ENCODE measurements at places on chromosomes 1 and 21.

GRCh38 chr1:15384301-15384901 lies 25.3 kb upstream of the EFHD2 start:
- H3K4me3 ChIP-seq = peak overlapping the region; percentile 81
- peaks cover 32% of the 10 kb centered on the region for H3K4me1 ChIP-seq
- peak; percentile 71 for DNase-seq
- no peaks in the 10 kb centered on the region for H3K27me3 ChIP-seq

- peaks cover 10% of the 10 kb centered on the region for H3K4me1 ChIP-seq
- no peaks in the 10 kb centered on the region for H3K36me3 ChIP-seq
- no peak overlapping the region for H3K27ac ChIP-seq
Observed at GRCh38 chr1:31422505-31423319, 9.7 kb downstream of the SERINC2 start.

DNA sequence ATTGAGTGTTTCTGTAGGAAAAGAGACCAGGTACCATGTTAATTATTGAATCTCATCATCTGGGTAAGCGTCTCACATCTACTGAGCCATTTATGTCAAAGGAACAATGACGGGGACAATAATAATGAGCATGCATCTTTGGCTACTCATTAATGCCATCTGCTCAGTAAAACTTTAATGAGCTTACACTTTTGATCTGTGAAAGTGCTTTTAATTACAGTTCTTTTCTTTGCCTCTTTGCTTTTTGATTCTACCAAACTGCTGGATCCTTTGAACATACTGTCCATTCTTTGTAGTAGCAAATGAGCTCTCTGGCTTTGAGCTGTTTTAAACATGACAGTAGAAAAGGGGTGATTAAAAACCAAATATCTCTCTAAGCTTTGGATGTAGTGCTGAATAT lies 181.2 kb upstream of the IVNS1ABP start:
- H3K27me3 ChIP-seq = no peaks in the 10 kb centered on the region
- peaks cover 17% of the 10 kb centered on the region for H3K4me1 ChIP-seq
- no peaks in the 10 kb centered on the region for H3K36me3 ChIP-seq
- DNase-seq = no peak
- H3K27ac ChIP-seq = no peak overlapping the region

GRCh38 chr1:52574594-52574993 lies 21.7 kb upstream of the TUT4 start:
- no peak overlapping the region for H3K27ac ChIP-seq
- no peak overlapping the region for H3K4me3 ChIP-seq
- H3K4me1 ChIP-seq = peaks cover 20% of the 10 kb centered on the region
- no peaks in the 10 kb centered on the region for H3K27me3 ChIP-seq

- no peak overlapping the region for H3K27ac ChIP-seq
- peaks cover 7% of the 10 kb centered on the region for H3K4me1 ChIP-seq
- H3K27me3 ChIP-seq = peaks cover 18% of the 10 kb centered on the region
- no peaks in the 10 kb centered on the region for H3K36me3 ChIP-seq
- DNase-seq = no peak
Observed at GRCh38 chr1:220809704-220810103, 23.0 kb downstream of the MTARC1 start.

DNA sequence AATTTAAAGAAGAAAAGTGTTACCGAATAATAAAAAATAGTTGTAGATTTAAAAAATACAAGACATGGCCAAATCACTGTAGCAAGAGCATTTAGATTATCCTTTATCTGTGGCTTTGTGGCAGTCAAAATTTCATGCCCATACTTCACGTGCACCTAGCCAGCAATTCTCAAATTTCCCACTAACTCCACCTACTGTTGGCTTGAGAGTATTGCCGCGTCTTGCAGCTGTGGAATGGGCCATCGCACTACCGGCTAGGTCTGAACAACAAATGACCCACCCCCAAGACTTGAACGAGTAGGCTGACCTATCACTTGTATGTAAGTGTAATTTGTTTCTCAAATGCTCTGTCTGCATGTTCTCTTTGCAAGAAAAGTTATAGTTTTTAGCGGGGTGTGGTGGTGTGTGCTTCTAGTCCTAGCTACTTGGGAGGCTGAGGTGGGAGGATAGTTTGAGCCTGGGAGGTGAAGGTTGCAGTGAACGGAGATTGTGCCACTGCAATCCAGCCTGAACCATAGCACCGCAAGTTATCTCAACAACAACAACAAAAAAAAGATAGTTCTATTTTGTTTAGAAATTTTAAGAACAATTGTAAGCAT lies 4.1 kb downstream of the KRTAP13-4 start:
- H3K4me1 ChIP-seq = no peaks in the 10 kb centered on the region
- no peak overlapping the region for H3K27ac ChIP-seq
- no peak overlapping the region for H3K4me3 ChIP-seq
- H3K27me3 ChIP-seq = no peaks in the 10 kb centered on the region
- no peak for DNase-seq
- no peaks in the 10 kb centered on the region for H3K36me3 ChIP-seq

- no peaks in the 10 kb centered on the region for H3K4me1 ChIP-seq
- DNase-seq = no peak
- no peak overlapping the region for H3K4me3 ChIP-seq
- H3K27me3 ChIP-seq = no peaks in the 10 kb centered on the region
- H3K36me3 ChIP-seq = no peaks in the 10 kb centered on the region
- H3K27ac ChIP-seq = no peak overlapping the region
Observed at GRCh38 chr1:60388092-60388987, 314.8 kb upstream of the C1orf87 start.

- H3K27me3 ChIP-seq = no peaks in the 10 kb centered on the region
- no peak overlapping the region for H3K4me3 ChIP-seq
- no peak overlapping the region for H3K27ac ChIP-seq
- H3K36me3 ChIP-seq = no peaks in the 10 kb centered on the region
- DNase-seq = no peak
- H3K4me1 ChIP-seq = no peaks in the 10 kb centered on the region
Observed at GRCh38 chr1:105793536-105794146, 1262.8 kb upstream of the PRMT6 start.

DNA sequence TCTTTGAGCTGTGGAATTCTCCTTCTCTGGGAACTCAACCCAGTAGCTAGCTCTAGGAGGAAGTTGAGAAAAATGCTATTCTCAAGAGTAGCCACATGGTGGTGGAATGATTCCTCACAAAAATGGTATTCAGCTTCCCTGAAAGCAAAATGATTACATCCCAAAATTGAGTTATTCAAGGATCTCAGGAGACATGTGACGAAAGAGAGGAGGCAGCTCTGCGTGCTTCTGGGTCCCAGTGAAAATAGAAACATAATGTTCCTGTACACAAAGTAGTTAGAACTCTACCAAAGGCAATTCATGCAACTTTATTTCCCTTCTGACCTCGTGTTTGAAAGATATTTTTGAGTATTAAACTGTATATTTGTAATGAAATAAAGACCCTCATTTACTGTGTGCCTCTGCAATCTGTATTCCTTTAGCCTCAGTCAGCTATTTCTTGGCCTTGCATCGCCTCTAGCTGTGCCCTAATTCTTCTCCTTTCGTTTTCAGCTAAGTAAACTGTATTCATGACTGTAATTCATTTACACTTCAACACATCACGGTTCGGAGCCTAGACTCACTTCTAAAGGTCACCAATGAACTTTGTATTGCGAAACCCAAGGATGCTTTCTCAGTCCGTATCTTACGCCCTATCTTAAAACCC lies 167.3 kb downstream of the FASLG start:
- no peak overlapping the region for H3K27ac ChIP-seq
- H3K4me3 ChIP-seq = no peak overlapping the region
- H3K4me1 ChIP-seq = peaks cover 24% of the 10 kb centered on the region
- no peaks in the 10 kb centered on the region for H3K36me3 ChIP-seq
- peak; percentile 63 for DNase-seq

- no peaks in the 10 kb centered on the region for H3K36me3 ChIP-seq
- DNase-seq = no peak
- H3K4me3 ChIP-seq = peak overlapping the region; percentile 88
Observed at GRCh38 chr1:108663074-108663473, 2.2 kb upstream of the HENMT1 start.

GRCh38 chr1:57061369-57061768 lies 95.6 kb upstream of the C8B start:
- no peak overlapping the region for H3K27ac ChIP-seq
- DNase-seq = no peak
- no peak overlapping the region for H3K4me3 ChIP-seq
- H3K27me3 ChIP-seq = peaks cover 3% of the 10 kb centered on the region

DNA sequence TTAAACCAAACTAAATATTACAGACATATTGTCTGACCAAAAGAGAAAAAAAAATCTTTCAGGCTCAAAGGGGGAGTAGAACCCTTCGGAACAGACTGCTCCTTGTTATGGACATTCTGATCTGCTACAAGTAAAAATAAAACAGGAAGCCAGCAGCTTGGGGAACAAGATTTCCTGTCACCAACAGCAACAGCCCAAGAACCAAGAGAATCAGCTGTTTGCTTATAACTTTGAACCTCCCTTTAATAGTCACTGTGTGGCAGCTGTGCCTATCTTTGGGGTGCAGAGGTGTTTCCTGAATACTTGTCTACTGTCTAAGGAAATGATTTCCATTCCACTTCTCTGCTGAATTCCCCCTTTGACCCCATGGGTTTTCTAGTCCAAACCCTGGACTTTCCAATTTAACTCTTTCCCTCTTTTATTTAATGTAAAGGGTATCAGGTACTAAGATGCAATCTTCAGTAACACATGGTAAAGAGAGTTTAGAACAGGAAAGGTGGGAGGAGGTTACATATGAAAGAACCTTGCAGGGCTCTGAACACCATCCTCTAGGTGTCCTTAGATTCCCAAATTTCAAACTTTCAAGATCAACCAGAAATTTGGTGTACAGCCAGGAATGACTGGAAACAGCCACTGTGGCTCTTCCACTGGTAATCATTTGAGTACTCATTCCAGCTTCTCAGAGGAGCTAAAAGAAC lies 38.6 kb downstream of the GPR3 start:
- peak overlapping the region; percentile 72 for H3K27ac ChIP-seq
- peak overlapping the region; percentile 49 for H3K4me3 ChIP-seq
- peaks cover 4% of the 10 kb centered on the region for H3K36me3 ChIP-seq
- DNase-seq = no peak
- H3K27me3 ChIP-seq = no peaks in the 10 kb centered on the region
- peaks cover 40% of the 10 kb centered on the region for H3K4me1 ChIP-seq

DNA sequence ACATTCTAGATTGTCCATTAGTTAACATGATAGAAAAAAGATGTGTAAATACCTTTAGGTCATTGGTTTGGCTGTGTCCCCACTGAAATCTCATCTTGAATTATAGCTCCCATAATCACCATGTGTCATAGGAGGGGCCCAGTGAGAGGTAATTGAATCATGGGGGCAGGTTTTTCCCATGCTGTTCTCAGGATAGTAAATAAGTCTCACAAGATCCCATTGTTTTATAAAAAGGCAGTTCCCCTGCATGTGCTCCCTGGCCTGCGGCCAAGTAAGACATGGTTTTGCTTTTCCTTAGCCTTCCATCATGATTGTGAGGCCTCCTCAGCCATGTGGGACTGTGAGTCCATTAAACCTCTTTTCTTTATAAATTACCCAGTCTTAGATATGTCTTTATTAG lies 32.5 kb upstream of the SLC44A5 start:
- no peak overlapping the region for H3K4me3 ChIP-seq
- H3K4me1 ChIP-seq = no peaks in the 10 kb centered on the region
- H3K27ac ChIP-seq = no peak overlapping the region
- no peaks in the 10 kb centered on the region for H3K36me3 ChIP-seq

DNA sequence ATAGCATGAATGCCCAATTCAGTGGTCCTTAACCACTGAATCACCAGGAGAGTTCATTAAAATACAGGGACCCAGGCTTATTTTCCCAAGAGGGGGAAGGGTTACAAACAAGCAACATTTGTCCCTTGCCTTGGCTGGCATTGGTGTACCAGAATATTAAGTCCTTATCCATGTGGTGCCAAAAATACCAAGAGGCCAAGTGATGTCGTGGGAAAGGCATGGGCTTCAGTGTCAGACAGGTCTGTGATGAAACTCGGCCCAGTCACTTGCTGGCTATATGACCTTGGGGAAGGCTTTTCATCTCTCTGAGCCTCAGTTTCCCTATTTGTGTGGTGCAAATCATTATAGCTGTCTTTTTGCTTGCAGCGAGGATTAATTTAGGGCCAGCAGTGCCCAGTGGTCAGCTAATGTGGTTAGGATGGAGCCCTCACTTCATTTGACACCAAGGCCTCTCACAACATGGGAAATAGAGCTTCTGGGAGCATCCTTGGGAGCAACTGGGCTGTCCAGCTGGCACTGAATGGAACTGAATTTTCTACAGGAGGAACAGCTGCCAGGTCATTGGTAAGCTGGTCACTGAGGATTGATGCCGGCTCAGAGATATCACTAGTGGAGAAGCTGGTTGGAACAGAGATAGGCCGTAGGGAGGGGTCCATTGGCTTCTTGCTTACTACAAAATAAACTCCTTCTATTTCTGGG lies 77.2 kb upstream of the PPP2R5A start:
- no peaks in the 10 kb centered on the region for H3K4me1 ChIP-seq
- no peak for DNase-seq
- no peaks in the 10 kb centered on the region for H3K27me3 ChIP-seq
- H3K27ac ChIP-seq = no peak overlapping the region
- H3K36me3 ChIP-seq = no peaks in the 10 kb centered on the region
- H3K4me3 ChIP-seq = no peak overlapping the region

- H3K27me3 ChIP-seq = no peaks in the 10 kb centered on the region
- peak; percentile 78 for DNase-seq
- H3K4me1 ChIP-seq = peaks cover 69% of the 10 kb centered on the region
- H3K36me3 ChIP-seq = no peaks in the 10 kb centered on the region
- peak overlapping the region; percentile 51 for H3K27ac ChIP-seq
Observed at GRCh38 chr1:12601700-12602658, 16.0 kb downstream of the DHRS3 start.

GRCh38 chr1:116820369-116820768 lies 66.1 kb downstream of the CD2 start:
- no peaks in the 10 kb centered on the region for H3K36me3 ChIP-seq
- H3K27me3 ChIP-seq = no peaks in the 10 kb centered on the region
- H3K27ac ChIP-seq = no peak overlapping the region

GRCh38 chr1:214364386-214364785 lies 83.4 kb downstream of the SMYD2 start:
- H3K36me3 ChIP-seq = no peaks in the 10 kb centered on the region
- H3K27me3 ChIP-seq = peaks cover 33% of the 10 kb centered on the region
- no peak overlapping the region for H3K27ac ChIP-seq
- peaks cover 5% of the 10 kb centered on the region for H3K4me1 ChIP-seq

GRCh38 chr1:109613361-109614147 lies 5.9 kb downstream of the GNAT2 start:
- peaks cover 22% of the 10 kb centered on the region for H3K4me1 ChIP-seq
- H3K27ac ChIP-seq = no peak overlapping the region
- H3K27me3 ChIP-seq = no peaks in the 10 kb centered on the region

DNA sequence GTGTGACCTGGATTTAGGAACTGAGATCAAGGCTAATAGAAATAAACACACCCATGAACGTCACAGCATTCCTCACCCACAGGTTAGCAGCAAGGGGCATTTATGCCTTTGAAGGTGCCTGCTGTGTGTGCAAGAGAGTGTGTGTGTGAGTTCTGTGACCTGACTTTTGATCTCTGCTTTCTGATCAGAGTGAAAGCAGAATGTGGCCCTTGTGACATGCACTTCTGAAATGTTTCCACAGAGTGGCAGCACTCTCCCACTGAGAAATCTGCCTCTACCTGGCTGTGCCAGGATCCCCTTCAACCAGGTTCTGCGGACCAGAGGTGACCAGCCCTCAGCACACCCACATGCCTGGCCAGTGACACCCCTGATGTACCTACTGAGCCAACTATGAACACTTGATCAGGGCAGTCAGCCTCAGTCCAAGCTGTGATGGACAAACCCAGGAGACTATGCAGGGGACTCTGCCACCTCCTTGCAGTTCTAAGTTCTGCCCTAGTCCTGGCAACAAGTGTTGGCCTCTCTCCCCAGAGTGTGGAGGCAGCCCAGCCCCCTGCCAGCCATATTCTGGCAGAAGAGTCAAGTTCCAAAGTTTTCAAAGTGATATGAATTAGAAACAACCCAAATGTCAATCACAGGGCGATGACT lies 41.0 kb downstream of the RXRG start:
- no peak overlapping the region for H3K4me3 ChIP-seq
- H3K27me3 ChIP-seq = peaks cover 22% of the 10 kb centered on the region
- DNase-seq = no peak
- H3K36me3 ChIP-seq = no peaks in the 10 kb centered on the region
- H3K27ac ChIP-seq = no peak overlapping the region
- no peaks in the 10 kb centered on the region for H3K4me1 ChIP-seq
